Neural cell (in vitro differentiated cells): ENCODE measurements at places on chromosomes 11 and 22. TPM values are rescaled to one million over a fixed set of nuclear protein-coding genes. Genes with fewer than 3 reads are reported as not detected.

The OR2D2 gene
- not detected in 2 replicates for polyA plus RNA-seq

The TPCN2 gene
- 14.1 and 14.2 TPM in 2 replicates for polyA plus RNA-seq

The GAL gene
- 2.1 and 2.2 TPM in 2 replicates for polyA plus RNA-seq

The HTR3A gene
- 0.36 TPM in 1 of 2 replicates, not detected in the other for polyA plus RNA-seq

The FAR1 gene
- 91.2 and 110 TPM in 2 replicates for polyA plus RNA-seq
